ENCODE measurements at places on chromosomes 1 and 21.

GRCh38 chr1:213617133-213617532 lies 370.6 kb upstream of the PROX1 start:
- DNase-seq = no peak

DNA sequence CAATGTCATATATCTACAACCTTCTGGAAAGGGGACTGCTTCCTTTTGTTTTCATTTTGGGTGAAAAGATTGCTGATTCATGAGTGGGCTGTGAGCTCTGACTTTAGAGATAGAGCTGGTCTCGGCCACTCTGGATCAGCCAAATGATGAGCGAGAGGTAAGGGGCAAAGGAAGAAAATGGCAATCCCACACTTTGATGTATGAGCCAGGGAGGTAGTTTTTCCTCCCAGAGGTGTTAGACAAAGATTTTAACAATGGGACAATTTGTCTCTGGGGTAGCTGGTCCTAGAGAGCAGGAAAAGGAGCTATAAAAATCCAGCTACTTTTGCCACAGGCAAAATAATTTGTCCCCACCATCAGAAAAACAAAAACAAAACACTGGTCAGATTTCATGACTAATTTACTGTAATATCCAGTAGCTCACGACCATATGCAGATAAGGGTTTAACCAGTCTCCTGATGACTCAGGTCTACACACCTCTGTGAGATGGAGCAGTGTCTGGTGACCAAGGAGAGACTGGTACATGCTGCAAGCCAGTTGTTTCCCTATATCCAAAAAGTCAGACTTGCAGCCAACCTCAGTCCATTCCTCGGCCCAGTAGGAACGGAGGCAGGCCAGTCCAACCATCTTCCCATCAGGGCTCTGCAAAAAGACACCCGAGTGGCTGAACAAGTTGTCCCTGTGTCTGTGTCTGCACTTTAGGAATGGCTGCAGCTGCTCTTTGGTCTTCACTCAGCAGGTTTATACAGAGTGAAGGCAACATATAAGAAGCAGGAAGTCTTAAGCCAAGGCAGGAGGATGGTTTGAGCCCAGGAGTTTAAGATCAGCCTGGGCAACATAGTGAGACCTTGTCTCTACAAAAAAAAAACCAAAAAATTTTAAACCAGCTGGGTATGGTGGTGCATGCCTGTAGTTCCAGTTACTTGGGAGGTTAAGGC lies 29.2 kb downstream of the DNASE2B start:
- DNase-seq = no peak

- DNase-seq = no peak
These were observed 252.9 kb upstream of the NR5A2 start for GRCh38 chr1:199774433-199775089.

DNA sequence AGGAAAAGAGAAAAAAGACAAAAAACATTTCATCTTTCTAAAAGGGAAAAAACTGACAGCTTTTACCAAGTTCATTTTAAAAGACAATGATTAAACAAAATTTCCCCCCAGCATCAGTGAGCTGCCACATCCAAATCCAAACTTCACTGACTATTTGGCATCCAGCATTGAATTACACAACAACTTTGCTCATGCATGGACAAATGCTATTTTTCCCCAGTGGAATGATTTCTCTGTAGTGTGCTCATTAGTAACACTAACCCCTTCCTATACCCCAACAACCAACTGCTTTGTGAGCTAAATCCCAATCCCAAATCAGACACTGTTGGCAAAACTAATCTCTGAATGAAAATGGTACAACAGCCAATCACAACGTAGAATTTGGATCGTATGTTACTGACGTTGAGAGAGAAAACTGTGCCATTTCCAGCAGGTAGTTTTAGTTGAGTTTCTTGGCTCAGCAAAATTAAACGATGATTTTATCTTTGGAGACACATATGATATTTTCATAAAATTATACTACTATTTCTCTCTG lies 37.9 kb downstream of the PIK3R3 start:
- no peak for DNase-seq

DNA sequence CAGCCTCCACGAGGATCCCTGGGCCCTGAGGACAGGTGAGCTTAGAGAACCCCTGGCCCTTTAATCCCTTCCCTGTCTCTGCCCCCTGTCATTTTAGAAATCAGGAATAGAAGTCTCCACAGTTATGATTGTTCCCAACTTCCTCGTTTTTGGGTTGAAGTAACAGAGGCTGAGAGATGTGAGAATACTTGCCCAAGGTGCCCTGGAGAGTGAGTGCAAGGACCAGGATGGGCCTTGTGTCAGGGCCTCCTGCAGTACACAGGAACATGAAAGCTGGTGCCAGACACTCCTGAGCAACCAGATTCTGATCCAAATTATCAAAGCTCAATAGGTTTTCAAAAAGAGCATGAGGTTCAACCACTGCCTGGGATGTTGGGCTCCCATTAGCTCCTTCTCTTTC lies 10.1 kb downstream of the HLX start:
- no peak for DNase-seq

DNA sequence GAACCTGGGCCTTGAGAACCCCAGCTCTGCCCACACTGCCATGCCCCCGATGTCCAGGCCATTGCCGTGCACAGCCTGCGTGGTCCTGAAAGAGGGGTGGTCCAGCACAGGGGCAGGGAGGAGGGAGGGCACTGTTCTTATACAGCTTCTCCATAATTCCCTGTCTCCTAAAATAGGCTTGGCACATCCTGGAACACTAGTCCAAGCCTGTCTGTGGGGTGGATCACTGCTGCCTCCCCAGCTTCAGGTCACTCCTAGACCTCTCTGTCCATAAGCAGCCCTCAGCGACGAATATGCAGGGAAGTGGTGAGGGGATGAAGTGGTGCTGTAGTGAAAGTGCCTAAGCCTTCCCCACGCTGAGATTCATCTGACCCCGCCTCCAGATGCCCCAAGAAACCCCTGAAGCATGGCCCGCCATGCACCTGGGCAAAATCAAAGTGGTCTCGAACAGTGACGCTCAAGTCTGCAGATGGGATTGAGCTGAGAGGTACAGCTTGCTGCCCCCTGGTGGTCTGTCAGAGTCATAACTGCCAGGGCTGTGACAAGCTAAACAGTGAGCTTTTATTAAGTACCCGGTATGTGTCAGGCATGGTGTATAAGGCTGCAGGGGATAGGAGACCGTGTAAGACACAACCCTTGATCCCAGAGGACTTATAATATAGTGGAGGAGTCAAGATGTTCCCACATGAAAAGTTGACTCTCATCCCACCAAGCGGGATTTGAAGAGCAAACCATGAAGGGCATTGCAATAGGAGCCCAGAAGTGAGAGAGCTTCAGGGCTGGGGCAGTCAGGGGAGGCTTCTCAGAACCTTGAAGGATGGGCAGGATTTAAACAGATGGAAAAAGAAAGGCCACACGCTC lies 66.6 kb downstream of the FAM163A start:
- DNase-seq = peak; percentile 59

DNA sequence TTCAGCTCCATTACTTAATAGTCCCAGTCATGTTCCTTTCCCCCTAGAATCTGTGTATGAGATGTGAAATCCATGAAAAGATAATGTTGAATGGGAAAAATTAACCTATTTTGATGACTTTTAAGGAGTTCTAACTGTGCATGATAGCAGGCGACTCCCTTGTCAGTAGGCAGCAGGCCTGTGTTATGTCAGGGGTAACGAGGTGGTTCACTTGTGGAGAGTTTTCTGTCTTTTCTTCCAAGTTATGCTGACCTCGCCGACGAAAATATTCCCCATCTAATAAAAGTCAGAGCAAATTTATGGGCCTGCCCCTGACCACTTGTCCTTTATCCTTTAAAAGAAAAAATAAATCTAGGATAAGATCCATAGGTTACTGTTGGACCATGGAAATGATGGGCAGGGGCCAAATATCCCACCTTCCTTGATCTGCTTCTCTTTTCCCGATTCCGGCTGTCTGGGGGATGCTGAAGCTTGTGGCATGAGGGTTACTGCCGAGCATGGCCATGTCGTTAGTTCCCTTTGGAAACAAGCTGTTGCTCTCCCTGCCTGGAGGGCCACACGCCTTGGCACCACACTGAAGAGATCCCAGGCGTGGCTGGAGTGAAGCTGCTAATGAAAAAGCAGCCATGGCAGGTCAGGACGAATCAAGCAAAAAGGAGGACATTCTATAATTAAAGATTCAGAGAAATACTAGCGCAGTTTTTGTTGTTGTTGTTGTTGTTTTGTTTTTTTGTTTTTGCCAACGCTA lies 93.8 kb downstream of the ROR1 start:
- DNase-seq = no peak

GRCh38 chr21:39180429-39181019 lies 2.7 kb downstream of the PSMG1 start:
- DNase-seq = no peak

GRCh38 chr1:112144733-112145426 lies 155.4 kb upstream of the KCND3 start:
- no peak for DNase-seq

GRCh38 chr1:235942979-235943575 lies 76.4 kb upstream of the LYST start:
- DNase-seq = no peak

DNA sequence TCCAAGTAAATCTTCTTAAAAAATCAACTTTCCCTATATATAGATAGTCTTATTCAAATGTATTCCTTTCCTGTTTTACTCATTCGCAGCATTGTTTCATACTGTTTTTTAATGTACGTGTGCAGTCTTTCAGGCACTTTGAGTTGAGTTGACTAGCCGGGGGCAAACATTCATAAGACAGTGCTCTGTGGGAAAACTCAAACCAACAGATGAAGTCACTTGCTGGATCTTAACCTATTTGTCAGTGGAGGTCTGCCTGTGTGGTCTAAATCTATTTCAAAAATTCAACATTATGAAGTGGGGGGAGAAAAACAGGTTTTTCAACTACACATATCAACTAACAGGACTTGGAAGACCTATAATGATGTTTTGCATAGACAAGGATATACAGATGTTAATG lies 6.2 kb downstream of the HSD11B1 start:
- DNase-seq = no peak

DNA sequence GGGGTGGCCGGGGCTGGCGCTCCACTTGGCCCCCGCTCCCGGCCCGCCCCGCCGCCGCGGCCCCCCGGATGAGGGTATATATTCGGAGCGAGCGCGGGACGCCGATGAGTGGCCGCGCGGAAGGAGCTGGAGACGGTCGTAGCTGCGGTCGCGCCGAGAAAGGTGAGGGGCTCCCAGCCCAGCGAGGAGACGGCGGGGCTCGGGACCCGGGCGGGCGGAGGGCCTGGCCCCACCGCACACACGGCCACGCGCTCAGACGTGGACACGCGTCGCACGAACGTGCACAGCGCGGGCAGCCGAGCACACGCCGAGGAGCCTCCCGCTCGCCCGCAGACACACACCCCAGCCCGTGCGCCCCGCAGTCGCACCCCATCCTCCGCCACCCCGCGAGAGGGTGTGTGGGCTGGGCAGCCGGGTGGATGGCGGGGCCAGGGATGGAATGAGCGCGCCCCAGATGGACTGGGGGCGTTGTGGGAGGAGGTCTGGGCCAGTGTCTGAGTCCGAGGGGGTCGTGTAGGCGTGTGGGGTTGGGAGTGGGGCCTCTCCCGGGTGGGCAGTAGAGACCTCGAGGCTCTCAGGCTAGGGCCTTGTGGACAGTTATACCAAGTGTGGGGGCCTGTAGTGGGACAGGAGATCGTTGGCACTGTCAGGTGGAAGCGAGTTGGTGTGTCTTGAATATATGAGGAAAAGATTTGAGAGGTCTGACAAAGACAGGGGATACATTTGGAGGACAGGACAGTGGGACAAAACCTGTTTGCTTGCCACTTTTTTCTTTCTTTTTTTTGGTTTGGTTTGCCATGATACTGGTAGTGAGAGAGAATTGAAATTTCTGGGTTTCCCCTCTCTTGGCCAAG lies at the start of gene UAP1:
UAP1 (plus strand) TSS at position 107 of the 854 bp plus-strand sequence. CDS start 4,347 bp downstream, outside the sequence.
- DNase-seq = peak; percentile 20

- DNase-seq = peak; percentile 54
These were observed 91.0 kb upstream of the KCNA3 start for GRCh38 chr1:110765640-110766335.

DNA sequence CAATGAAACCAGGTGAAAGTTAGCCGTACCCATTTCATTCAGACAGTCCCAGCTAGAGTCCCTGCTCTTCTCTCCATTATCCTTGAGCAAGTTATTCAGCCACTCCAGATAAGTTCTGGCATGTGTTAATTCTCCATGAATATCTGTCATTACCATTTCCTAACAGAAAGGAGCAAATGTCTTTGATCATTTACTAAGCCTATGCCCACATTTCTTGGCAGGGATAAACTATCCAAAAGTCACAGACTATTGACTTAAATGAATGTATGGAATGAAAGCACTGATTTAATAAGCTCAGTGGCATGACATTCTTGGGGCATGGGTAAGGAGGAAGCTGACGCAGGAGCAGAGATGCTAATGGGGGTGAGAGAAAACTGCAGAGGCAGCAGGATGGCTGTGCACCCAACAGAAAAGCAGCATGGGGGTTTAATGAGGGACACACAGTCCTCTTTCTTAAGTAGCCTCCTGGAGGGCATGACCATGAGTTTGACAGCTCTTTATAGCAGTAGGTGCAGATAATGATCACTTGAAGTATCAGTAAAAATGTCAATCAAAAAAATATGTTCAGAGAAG lies 17.6 kb upstream of the DHCR24 start:
- no peak for DNase-seq

GRCh38 chr21:38639571-38640354 lies 141.5 kb upstream of the ERG start:
- DNase-seq = no peak

DNA sequence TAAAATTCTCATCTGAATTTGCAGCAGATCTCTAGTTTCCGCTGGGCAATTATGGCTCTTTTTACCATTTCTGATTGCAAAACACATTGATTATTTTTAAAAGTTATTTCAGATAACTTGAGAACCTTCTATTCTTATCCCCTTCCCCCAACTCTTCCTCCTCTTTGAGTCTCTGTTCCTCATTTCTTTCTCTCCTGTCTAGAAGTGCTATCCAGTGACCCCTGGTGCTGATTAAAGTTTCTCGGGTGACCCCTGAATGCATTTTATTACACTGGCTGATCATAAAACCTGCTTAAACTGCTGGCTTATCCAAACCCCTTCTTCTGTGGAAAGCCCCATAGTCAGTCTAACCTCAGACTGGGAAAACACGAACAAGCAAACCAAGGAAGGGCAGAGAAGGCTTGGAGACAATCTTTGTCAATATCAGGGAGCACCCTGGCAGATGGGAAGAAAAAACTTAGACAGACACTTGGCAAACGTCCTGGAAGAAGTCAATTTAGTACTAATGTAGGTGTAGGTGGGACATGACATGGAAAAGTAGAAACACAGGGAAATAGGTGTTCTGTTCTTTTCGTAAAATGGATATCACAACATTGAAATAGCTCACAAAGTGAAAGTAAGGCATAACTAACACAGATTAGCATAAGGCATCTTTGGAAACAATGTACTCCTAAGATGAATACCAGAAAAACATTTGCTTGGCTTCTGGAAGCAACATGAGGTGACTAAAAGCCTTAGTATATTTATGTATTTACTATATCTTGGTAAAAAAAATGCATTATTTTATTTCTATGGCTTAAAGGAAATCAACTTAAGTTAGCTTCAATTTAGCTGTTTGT lies 61.4 kb downstream of the GORAB start:
- no peak for DNase-seq

DNA sequence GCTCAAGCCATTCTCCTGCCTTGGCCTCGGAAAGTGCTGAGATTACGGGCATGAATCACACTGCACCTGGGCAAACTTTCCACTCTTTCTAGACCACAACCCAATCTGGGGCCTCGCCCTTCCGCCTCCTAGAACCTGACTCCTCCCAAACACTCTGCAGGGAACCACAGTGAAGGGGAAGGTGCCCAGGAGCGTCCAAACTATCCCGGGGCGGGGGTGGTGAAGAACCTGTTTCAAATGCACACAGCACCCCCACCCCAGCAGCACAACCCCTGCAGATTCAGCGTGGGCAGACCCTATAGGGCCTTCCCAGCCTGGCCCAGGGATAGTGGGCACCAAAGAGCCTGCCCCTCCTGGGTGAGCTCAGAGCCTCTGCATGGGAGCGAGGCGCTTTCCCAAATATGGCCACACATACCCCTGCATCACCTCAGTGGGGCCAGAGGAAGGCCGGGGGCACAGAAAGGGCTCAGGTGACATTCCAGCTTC lies 86.9 kb downstream of the STUM start:
- DNase-seq = no peak
